ENCODE measurements at places on chromosomes 11 and 22.

DNA sequence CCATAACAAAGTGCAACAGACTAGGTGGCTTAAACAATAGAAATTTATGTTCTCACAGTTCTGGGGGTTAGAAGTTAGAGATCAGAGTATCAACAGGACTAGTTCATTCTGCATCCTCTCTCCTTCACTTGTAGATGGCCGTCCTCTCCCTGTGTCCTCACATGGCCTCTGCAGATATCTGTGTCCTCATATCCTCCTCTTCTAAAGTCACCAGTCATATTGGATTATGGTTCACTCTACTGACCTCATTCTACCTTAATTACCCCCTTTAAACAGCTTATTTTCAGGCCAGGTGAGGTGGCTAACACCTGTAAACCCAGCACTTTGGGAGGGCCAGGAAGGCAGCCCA is 135.1 kb downstream of the RAB38 start:
- DNase-seq = no peak

DNA sequence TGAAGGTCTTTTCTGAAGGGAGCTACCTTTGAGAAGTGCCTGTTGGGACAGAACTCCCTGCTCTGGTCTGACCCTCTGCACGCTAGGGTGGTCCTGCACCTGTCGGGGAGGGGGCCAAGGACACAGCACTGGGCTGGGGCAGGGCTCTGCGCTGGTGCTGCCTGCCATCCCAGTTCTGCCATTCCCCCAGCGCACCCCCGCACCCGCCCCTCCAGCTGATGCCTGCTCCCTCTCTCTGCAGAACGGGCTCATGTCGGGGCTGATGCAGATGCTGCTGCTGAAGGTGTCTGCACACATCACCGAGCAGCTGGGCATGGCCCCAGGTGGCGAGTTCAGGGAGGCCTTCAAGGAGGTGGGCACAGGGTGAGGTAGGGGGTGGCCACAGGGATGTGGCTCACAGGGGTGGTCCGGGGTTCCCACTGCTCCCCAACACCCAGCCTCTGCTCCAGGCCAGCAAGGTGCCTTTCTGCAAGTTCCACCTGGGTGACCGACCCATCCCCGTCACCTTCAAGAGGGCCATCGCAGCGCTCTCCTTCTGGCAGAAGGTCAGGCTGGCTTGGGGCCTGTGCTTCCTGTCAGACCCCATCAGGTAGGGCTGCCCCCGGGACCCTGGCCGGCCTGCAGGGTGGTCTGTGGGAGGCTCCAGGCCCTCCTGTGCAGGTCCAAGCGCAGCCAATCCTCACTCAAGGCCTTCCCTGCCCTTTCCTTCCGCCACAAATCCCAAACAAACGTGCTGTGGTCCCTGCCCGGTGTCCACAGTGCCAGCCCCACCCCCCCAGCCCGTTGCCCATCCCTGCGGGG is 3.6 kb upstream of the SELENOO start:
- DNase-seq = no peak

- DNase-seq = no peak
These were observed 7.7 kb downstream of the SLC37A2 start for GRCh38 chr11:125070699-125071254.

DNA sequence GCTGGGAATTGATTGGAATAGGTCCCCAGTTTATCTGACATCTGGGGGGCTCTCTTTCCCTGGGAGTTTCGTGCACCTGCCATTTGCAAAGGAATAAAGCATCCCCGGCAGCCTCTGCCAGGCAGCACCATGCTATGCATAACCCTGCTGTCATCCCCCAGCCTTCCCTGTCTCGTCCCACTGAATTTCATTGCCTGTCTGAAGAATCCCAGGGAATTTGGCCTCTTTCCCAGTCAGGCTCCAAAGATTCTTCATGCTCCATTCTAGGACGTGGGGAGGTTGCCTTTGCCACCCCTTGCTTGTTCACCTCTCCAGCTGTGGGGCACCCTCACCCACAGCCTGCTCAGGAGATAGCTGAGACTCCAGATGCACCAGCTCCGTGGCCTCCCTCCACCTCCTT is 195.1 kb upstream of the TBCEL start:
- no peak for DNase-seq

GRCh38 chr11:75286826-75287465 is 46.4 kb downstream of the TPBGL start:
- no peak for DNase-seq

DNA sequence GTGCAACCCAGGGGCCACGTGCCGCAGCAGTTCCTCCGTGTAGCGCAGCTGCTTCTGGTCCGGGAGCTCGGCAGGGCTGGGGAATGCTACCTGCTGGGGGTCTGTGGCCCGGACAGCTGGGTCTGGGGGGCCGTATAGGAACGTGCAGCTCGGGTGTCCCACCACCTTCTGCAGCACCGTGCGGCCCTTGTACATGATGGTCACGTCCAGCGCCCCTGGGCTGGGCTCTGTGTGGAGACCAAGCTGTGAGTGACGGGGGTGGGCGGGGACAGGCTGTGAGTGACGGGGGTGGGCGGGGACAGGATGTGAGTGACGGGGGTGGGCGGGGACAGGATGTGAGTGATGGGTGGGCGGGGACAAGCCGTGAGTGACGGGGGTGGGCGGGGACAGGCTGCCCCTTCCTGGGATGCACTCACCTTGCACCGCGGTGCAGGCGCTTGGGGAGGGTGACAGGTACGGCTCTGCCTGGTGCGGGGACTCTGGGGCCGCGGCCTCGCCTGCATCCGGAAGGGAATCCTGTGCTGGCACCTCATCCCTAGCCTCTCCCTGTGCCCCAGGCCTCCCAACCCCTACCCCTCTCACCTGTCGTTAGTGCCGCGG is 2.3 kb downstream of the IRF7 start:
- DNase-seq = peak; percentile 61

GRCh38 chr11:61037441-61038093 is 64.7 kb upstream of the CD5 start:
- no peak for DNase-seq

GRCh38 chr11:69510471-69511357 is 29.3 kb downstream of the LINC01488 start:
- no peak for DNase-seq

DNA sequence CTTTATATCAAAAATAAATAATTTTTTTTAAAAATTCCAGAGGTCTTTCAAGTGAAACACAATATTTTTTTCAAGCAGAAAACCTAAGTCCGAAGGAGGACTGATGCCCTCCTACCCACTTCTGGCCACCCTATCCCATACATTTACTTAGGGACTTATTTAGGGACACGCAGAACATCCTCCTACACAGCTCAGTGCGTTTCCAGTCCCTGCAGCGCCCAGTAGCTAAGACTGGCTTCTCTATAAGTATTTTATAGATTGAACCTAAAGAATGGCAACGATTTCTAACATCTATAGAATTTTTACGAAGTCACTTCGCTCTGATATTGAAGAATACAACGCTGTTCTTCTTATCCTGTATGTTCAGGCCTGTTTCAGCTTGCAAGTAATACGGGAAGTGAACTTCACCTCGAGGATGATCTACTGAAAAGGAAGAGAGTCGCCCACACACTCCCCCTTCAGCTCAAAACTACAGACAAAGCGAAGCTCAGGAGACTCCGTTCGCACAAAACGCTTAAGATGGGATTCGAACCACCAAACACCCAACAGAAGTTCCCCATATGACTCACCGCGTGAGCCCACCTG is 328 bp downstream of the CHEK2 start:
- DNase-seq = no peak

- DNase-seq = no peak
These were observed 47.5 kb upstream of the LRRC55 start for GRCh38 chr11:57134284-57134683.

DNA sequence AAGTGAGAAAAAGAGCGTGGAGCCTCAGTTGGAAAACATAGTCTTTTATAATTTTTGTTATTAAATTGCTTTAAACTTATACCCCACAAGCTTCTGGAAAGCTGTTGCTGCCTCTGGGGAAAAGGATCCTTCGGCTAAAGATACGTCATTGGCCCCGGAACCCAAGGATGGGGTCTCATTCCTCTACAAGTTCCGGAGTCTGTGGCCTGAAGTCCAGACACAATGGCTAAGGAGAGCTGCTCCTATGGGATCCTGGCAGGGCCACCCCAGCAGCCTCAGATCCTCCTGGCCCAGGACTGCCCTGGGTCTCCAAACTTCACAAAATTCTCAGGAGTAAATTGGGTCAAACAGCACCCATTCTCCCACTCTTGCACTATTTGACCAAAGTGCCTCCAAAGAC is 5.9 kb downstream of the WT1 start:
- no peak for DNase-seq

GRCh38 chr22:27381960-27382742 is 419.4 kb downstream of the MN1 start:
- DNase-seq = no peak

DNA sequence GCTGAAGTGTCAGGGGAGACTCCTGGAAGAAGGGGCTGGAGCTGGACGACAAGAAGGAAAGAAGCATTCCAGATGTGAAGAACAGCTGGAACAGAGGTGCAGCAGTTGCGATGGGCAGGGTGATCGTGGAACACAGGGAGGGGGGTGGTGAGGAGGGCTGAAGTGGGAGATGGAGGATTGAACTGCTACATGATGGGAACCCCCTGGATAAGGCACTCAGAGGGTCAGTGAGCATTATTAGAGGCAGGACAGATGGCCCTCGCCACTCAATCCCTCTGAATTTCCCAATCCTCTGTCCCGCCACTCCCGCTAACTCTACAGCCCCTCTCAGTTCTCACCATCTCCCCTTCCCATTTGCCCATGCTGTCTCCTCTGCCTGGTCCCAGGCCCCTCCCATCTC is 14.0 kb downstream of the SERPINH1 start:
- DNase-seq = no peak

- no peak for DNase-seq
These were observed 1.4 kb downstream of the USP47 start for GRCh38 chr11:11843211-11843621.

DNA sequence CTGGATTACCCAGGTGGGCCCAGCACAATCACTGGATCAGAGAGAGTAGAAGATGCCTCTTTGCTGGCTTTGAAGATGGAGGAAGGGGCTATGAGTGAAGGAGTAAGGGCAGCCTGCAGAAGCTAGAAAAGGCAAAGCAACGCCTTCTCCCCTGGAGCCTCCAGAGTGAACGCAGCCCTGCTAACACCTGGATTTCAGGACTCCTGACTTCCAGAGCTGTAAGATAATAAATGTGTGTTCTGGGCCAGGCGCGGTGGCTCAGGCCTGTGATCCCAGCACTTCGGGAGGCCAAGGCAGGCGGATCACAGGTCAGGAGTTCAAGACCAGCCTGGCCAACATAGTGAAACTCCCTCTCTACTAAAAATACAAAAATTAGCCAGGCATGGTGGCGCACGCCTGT is 102.4 kb downstream of the MORC2 start:
- no peak for DNase-seq

DNA sequence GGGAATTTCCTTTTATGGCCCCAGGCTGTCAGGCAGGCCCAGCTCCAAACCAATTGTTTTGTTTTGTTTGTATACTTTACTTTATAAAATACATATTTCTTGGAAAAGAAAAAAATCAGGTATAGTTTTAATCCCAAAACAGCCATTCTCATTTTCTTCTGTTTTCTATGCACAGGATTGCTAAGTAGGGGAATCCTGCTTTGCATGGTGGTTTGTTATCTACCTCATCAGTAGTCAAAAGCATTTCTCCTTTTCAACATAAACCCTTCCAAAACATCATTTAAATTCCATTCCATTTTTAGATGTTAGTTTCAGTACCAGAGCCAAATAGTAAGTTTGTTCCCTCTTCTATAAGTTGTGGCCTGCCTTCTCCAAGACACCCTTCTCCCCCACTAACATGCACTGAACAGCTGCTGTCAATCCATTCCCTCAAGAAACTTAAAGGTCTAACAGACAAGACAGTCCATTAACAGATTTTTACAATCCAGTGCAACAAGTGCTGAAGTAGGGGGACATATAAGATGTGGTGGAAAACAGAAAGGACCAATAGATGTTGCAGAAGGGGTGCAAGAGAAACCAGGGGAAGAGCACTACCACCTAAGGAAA is 3.7 kb downstream of the ILK start:
- DNase-seq = no peak

GRCh38 chr22:45631140-45631840 is 40.3 kb upstream of the ATXN10 start:
- no peak for DNase-seq

- DNase-seq = peak; percentile 34
These were observed 30.8 kb upstream of the LRRC10B start for GRCh38 chr11:61477727-61478148.

GRCh38 chr22:26542831-26543230 is 30.6 kb upstream of the TFIP11 start:
- no peak for DNase-seq
